ENCODE measurements at places on chromosomes 5 and 9.
A peak's percentile ranks its signal among the peaks of the same experiment; 100 is the strongest.

GRCh38 chr9:109507421-109507838 is 9.3 kb upstream of the PTPN3 start:
- DNase-seq: no peak

DNA sequence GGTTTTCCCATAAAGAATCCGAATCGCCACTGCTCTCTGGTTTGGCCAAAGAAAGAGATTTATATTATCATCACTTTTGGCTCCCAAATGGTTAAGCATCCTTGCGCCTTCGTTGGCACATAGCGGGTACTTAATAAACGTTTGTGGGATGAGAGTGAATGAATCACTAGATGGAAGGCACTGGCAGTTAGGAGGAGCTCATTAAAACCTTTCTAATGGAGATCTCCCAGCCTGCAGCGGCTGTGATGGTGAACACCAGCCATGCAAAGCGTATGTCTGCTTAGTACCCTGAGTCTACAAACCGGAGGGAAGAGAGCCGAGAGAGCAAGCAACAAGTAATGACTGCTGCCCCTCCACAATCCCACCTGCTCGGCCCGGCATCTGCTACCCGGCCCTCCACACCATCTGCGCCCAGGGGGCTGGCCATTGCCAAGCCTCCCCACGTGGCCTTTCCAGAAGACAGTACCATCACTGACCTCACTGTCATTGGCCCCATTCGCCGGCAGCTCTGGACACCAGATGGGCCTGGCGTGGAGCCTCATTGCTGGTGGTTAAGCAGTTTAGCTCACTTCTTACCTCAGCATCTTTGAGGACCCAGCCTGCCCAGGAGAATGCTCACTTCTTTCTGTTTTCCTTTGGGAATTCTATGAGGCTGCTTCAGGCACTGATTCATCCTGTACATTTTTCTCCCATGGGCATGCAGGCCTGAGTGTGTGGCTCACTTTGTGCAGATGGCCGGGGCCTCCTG is 39.3 kb upstream of the ANKRD33B start:
- no peak for DNase-seq

GRCh38 chr5:84436866-84437265 is 52.2 kb upstream of the EDIL3 start:
- DNase-seq: no peak

DNA sequence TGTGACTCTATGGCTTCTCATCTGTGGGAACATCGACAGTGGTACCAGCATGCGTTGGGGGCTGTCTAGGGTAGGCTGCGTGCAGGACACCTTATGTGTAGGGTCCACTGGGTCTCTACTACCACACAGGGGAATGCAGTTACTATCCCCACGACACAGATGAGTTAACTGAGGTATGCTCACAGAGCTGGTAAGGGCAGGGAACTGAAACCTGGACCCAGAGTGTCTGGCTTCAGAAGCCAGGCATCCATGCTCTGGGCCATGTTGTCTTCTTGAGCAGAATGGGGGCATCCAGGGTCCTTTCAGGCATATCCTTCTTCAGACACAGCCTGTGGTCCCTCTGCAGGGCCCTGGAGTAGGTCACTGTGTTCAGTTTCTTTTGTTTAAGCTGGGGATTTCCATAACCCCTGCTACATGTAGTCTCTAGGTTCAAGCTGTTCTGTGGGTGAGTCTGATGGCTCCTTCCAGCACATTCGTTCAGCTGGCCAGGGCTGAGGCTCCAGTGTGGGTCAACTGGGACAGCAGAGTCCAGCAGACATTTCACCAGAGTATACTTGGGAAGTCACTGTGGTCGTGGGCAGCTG is 148.8 kb downstream of the GADD45G start:
- no peak for DNase-seq

DNA sequence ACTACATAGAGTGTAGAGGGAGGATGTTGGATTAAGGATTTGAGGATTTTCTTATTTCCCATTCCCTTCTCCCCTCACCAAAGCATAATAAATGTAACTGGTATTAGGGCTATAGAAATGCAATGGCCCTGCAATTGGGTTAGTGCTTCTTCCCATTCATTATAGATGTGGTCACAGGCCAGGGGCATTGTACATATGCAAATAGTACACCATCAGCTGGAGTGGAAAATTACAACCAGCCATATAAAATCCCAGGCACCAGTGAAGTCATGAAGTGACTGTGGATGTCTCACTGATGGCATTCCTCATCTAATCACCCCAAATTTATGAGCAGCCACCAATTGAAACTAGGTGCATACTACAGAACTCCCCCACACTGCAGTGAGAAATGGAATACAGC is 105.9 kb downstream of the PLK2 start:
- DNase-seq: no peak

- DNase-seq: no peak
Observed at GRCh38 chr9:77943057-77943456, 88.6 kb downstream of the GNAQ start.

GRCh38 chr9:73434826-73435225 is 283.2 kb downstream of the ANXA1 start:
- DNase-seq: no peak

DNA sequence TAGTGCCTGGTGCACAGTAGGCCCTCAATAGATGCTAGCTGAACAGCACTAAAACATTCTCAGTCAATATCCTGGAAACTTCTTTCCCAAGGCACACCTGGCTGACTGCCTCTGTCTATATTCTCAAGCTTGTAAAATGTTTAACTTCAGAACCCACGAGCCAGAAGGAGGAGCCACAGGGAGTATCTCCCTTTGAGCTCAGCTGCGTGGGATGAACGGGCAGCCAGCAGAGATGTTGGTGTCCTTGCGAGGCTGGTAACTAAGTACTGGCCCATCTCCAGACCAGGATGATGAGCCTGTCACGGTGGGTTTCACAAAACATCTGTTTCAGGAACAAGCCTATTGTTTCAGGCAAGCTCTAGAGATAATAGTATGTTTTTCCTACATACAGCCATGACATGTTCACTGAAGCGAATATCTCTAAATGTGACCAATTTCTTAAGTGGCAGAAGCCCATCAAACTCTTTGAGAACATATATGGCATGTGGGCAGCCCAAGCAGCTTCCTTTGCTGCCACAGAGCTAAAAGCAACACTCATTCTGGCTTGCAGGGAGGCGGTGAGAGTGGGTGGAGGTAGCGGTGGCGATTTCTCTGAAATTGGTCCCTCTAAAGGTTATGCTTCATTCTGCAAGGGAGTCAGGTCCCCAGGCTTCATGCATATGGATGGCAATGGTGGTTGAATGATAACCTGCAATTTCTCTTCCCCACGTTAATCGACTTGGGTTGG is 206.2 kb downstream of the TTLL11 start:
- DNase-seq: peak; percentile 79

DNA sequence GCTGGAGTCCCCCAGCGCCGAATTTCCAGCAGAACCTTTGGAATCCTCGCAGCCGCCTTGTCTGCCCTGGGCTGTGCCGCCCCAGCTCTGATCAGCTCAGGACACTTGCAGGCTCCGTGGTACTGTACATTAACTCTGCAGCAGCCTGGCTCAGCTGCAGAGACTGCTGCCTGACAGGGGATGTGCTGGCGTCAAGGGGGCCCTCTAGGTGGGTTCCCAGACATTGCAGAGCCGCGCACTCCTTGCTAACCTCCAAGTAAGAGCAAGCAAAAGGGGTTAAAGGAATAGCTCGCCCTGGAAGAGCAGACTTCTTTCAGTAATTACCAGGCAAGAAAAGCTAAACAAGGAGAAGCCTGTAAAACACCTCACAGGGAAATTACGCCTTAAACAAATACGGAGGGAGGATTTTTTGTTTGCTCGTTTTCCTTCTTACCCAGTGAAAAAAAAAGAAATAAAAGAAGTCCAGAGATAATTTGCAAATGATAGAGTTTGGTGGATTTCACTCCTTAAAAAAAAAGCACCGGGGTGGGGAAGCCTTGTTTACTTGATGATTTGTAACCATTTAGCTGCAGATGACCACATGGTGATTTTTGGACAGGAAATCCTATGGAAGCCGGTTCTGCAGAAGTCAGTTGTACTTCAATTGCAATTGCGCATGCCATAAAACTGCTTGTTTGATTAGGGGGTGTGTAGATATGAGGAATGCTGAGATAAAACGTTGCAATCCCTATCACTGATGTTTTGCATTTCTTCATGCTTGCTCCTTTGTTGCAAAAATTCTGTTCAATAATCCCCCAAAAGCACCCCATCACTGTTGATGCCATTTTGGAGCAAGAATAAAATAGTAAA is 305.8 kb downstream of the PDE4D start:
- peak; percentile 65 for DNase-seq

- DNase-seq: no peak
Observed at GRCh38 chr5:124737651-124738050, 8.8 kb downstream of the ZNF608 start.

- DNase-seq: peak; percentile 49
Observed at GRCh38 chr5:127757576-127757975, 54.4 kb downstream of the CCDC192 start.

- DNase-seq: no peak
Observed at GRCh38 chr9:25260046-25260445, 418.2 kb downstream of the TUSC1 start.

GRCh38 chr9:100074093-100074492 is 24.7 kb downstream of the ERP44 start:
- DNase-seq: no peak

GRCh38 chr5:9374025-9374424 is 171.8 kb downstream of the SEMA5A start:
- no peak for DNase-seq

GRCh38 chr9:17574342-17574741 is 4.5 kb upstream of the SH3GL2 start:
- DNase-seq: no peak

- no peak for DNase-seq
Observed at GRCh38 chr5:126651013-126651577, 50.3 kb downstream of the PHAX start.

DNA sequence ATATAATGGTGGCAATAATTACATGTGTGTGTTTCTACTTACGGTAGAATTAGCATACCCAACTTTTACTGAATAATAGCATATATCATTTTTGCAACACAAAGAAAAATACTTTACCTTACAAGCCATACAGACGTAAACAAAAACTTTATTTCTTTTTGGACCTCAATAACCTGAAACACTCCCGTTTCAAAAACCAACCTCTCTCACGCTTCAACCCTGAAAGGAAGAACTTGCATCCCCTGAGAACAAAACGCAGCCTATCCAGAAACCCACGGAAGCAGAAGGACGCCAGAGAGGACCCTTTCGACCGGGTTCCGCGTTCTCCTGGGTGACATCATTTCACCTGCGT is at the start of gene RNF38:
RNF38 (minus strand) TSS at position 290 of the 352 bp plus-strand sequence; CDS start at position 129, 161 bp downstream.
- no peak for DNase-seq

DNA sequence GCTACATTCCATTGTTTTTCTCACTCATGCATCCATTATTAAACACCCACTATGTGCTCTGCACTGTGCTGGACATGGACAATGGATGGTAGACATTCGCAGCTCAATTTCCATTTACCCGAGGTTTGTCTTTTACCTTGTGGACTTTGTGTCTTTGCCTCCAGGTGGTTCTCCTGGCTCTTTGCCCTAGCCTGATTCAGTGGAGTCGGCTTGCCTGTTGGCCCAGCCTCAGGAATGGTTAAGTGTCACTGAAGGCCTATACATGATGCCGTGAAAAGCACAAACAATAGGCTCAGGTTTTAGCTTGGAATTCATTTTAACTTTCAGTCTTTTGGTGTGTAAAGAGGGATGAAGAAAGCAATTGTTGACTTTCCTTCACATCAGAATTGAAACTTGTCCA is 16.5 kb upstream of the DMRT3 start:
- DNase-seq: no peak

GRCh38 chr5:80284720-80285119 is 28.9 kb upstream of the SERINC5 start:
- DNase-seq: no peak

GRCh38 chr9:99327667-99328066 is 105.6 kb downstream of the SEC61B start:
- DNase-seq: no peak

DNA sequence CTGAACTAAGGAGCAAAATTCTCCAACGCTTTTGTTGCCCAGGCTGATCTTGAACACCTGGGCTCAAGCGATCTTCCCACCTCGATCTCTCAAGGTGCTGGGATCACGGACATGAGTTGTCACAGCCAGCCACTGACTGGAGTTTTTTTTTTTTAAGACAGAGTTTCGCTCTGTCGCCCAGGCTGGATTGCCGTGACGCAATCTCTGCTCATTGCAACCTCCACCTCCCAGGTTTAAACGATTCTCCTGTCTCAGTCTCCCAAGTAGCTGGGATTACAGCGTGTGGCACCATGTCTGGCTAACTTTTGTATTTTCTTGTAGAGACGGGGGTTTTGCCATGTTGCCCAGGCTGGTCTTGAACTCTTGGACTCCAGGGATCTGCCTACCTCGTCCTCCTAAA is 58.2 kb downstream of the EHMT1 start:
- no peak for DNase-seq

DNA sequence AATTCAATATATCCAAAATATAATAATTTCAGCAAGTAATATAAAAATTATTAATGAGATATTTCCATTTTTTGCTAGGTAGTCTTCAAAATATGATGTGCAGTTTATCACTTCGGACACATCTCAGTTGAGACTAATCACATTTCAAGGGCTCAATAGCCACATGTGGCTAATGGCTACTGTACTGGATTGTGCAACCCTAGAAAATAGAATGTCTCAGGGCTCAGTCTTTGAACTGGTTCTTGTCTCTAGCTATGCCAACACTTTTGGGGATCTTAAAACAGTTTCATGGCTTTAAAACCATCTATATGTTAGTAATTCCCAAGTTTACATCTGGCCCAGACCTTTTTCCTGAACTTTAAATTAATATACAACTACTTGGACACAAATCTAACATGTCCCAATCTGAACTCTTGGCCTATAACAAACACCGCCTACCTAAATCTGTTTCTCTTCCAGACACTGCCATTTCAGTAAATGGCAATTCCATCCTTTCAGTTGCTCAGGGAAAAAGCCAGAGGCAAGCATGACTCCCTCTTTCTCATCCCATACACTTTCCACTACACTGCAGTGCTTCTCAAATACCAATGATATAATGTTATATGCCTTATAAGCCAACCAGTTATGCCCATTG is 18.8 kb downstream of the PTAR1 start:
- DNase-seq: no peak

- DNase-seq: no peak
Observed at GRCh38 chr9:76699971-76700370, 64.3 kb upstream of the PCA3 start.

DNA sequence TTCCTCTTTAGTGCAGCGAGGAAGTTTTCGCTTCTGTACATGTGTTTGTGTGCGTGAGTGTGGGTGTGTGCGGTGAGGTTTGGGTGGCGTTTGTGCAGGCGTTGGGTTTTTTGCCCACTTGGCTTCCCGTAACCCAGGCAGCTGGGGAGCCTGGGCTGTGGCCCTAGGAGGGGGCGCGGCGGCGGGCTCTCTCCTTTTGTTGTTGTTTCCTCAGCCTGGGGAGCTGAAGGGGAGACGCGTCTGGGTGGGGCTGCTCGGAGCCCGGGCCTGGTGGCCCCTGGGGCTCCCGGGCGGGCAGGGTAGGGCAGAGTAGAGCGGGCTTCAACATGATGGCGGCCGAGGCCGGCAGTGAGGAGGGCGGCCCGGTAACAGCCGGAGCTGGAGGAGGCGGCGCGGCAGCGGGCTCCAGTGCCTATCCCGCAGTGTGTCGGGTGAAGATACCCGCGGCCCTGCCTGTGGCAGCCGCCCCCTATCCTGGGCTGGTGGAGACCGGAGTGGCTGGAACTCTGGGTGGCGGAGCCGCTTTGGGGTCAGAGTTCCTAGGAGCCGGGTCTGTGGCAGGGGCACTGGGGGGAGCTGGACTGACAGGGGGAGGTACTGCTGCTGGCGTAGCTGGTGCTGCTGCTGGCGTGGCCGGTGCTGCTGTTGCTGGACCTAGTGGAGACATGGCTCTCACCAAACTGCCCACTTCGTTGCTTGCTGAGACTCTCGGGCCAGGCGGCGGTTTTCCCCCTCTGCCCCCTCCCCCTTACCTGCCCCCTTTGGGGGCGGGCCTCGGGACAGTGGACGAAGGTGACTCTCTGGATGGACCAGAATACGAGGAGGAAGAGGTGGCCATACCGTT is 665 bp downstream of the RASA1 start:
- peak; percentile 78 for DNase-seq
